ENCODE measurements at places on chromosomes 6 and 20.

GRCh38 chr6:11785774-11786579, 7.4 kb upstream of the ADTRP start:
- DNase-seq, result no peak

DNA sequence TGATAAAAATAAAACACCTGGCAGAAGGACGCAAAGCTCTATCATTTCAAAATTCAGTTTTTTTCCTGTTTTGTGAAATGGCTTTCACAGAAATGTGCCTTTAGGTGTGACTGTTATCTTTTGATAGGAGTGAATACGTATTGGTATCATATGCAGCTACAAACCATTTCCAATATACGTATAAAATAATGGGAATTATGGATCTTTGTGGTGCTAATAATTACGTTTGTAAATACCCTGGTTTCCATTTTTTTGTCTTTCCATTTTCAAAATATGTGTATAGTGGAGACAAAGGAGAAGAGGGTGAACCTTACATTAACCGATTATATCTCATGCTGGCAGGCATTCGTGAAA, 108.7 kb upstream of the GMDS start:
- DNase-seq, result no peak

DNA sequence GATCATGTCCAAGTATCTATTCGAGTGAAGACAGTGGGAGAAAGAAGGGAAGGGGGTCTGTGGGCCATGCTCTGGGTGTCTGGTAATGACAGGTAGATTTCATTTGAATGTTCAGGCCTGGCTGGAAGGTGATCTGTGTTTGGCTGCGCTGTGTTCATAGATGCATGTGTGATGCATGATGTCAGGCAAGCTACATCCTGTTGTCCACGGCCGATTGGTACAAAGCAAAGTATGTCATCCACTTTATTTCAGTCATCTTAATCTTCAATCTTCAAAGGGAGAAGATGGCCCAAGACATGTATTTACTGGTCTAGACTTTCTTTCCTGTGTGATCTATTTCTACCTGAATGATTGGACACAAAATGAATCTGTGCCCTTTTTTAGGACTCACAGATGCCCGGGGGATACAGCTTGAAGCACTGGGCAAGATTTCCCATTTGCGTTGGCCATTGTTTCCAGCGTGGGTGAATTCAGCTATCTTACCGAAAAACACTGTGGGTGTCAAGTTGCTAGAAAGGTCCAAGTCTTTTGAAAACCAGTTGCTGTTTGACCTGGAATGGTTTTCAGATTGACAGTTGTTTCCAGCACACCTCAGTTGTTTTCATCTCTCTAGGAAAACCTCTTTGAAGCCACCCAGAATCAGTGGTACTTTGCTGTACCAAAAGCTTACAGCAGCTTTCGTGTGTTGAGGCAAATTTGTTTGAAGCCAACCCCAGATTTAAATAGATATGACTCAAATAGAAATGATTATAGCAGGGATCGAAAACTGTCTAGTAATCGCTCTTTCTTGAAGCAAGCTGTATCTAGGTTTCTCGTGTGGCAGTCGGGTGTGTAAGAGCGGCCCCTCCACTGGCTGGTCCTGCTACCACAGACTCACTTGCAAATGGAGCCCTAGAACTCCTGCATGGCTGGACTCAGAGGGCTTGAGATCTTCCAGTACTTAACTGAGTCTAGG, 27.2 kb downstream of the DUSP22 start:
- DNase-seq, result no peak

- DNase-seq, result no peak
These were observed 84.3 kb downstream of the MOXD1 start for GRCh38 chr6:132316970-132317369.

DNA sequence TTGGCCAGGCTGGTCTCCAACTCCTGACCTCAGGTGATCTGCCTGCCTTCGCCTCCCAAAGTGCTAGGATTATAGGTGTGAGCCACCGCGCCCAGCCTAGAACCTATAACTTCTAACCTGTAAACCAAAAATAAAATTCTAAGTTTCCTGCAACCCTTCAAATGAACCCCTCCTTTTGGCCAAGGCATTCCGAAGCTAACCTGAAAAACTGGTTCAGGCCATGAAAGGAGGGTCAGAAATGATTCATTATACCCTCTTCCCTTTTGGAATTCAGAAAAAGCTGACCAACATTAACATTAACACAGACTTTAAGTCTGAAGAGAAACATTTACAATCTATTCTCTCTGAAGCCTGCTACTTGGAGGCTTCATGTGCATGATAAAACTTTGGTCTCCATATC, 165.1 kb downstream of the TINAG start:
- no peak for DNase-seq

- no peak for DNase-seq
These were observed 126.1 kb upstream of the RPS6KA2 start for GRCh38 chr6:166752928-166753721.

- DNase-seq, result no peak
These were observed 125.6 kb downstream of the MAFB start for GRCh38 chr20:40563296-40563950.

DNA sequence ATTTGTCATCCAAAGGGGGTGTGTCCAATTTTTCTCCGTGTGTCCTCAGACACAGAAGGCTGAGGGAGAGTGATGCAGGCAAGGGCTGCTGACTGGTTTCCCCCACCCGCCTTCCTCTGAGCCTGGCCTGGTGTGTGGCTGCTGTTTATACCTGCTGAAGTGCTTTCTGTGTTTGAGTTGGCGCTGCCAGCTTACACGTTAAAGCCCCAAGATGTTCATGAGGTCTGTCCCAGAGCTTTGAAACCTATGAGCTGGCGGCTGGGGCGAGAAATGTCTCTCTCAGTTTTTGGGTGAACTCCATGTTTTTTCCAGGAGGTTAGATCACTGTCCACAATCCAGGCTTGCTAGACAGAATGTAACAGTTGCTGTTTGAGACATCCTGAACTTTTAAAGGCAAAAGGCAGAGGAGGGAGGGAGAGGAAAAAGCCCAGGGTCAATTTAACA, 69.0 kb upstream of the CCN2 start:
- DNase-seq, result no peak

DNA sequence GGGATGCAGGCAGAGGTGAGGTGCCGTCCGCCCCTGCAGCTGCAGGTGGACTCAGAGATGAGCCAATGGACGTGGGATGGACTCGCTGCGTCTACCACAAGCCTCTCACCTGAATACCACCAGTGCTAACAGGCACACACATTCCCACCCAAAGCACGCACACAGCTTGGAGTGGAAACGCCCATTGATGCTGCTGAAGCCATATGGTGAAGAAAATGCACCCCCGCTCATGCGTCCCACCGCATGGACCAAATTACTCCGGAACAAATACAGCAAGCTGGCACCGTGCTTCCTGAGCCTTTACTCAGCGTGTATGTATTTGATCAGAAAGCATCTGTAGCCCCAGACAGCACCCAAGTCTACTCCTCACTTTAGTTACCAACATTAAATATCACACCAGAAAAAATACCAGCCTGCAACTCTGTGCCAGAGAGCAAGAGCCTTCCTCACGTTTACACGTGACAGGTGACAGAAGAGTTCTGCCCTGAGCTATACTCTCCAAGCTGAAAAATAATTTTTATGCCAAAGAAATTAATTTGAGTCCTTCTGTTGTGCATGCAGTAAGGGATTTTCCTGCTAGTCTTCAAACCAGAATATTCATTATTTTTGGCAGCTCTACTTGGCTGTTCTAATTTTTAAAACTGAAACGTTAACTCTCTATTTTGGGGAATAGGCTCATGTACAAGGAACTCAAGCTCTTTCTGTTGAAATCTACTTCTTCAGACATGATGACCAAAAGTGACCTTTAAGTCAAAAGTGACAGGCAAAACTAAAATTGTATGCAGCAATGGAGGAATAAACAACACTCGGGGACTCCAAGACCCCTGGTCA, 58.2 kb upstream of the SYNDIG1 start:
- DNase-seq, result no peak

- no peak for DNase-seq
These were observed 27.1 kb downstream of the CDS2 start for GRCh38 chr20:5153612-5154542.

- DNase-seq, result no peak
These were observed 42.8 kb upstream of the PLCG1 start for GRCh38 chr20:41094353-41095055.

GRCh38 chr6:158041370-158041769, 59.7 kb downstream of the SYNJ2 start:
- no peak for DNase-seq

DNA sequence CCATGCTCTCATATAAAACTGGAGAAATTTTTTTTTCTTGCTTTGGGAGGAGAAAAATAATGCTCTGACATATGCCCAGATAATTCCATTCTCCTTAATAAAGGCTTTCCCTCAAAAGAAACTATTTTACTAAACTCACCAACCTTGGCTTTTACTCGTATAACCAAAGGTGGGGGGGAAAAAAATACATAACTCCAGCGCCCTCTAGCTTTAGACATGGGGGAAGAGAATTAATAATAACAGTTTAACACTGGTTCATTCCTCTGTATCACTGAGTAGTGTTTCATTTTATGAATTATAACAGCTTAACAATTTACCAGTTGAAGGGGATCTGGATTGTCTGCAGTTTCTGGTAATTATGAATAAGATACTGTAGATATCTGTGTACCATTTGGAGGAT, 1226.1 kb downstream of the GRIK2 start:
- DNase-seq, result no peak

- no peak for DNase-seq
These were observed 34.6 kb downstream of the C6orf52 start for GRCh38 chr6:10659699-10660348.

GRCh38 chr6:52575502-52575892, 1.4 kb downstream of the TRAM2 start:
- DNase-seq, result no peak

DNA sequence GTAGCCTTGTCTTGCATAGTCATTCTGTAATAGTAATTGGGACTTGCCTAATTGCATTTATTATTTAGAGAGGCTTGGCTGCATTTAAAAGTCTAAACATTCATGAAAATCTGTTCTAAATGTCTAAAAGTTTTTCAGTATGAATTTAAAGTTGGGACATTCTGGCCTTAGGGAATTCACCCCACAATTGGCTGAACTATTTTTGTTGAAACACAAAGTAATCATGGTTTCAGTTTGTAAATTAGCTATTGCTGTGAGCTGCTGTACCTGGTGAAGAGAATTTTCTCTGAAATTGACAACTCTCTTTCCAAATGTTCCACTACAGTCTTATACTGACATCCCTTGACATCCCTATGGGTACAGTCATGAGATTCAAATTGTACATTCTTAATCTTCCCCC, 253.0 kb downstream of the FARS2 start:
- DNase-seq, result no peak

GRCh38 chr6:162862462-162862861, 134.7 kb downstream of the PACRG start:
- no peak for DNase-seq

- DNase-seq, result no peak
These were observed 20.3 kb downstream of the MUCL3 start for GRCh38 chr6:30960907-30961673.

DNA sequence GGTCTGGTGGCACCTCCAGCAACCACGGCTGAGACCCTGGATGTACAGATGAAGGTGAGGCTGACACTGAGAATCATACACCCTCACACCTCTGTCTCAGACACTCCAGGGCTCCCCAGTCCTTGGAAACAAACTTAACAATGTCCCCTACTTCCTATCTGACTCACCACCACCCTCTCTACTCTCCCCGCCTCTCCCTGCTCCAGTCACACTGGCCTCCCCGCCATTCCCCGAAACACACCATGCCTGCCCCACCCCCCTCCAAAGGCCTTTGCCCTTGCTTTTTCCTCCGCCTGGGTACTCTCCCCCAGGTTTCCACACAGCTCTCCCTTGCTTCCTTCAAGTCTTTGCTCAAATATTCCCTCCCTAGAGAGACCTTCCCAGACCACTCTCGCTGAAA, 16.3 kb downstream of the BPI start:
- no peak for DNase-seq

DNA sequence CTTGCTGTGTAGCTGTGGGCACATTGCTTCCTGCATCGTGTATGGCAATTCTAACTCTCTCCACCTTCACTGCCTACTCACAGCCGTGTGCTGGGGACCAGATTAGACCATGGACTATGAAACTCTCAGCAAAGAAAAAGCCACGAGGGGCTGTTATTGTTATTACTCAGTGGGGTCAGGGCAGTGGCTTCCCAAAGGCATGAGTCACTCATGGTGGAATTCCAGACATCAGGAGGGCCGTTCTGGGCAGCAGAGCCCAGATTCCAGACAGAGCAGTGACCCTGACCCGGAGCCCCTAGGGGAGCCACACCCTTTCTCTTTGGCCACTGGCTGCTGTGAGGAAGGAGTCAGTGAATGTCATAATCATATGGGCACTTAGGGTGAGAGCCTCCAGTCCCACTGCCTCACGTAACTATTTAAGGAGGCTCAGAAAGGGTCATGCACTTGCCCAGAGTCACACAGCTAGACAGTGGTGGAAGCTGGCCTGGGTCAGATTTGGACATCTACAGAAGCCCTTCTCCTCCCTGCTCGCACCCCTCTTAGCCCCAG, 22.2 kb upstream of the CCN5 start:
- no peak for DNase-seq

DNA sequence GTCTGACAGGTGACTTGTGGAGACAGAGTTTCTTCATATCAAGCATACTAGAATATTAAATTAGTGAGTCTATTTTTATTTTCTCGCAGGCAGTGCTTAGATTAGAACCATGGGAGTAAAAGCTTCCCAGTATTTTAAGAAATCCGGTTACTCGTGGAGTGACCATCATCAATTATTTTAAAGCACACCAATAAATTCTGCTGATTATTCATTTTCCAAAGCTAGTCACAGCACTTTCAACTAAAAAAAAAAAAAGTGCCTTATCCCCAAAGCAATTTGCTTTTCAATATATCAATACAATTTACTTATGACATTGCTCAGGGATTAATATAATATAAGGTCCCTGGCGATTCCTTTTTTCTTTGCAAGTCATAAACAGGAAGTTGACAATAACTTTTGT, 26.3 kb upstream of the OLIG3 start:
- no peak for DNase-seq

- DNase-seq, result no peak
These were observed 29.9 kb downstream of the UBE2V1 start for GRCh38 chr20:50083034-50083433.

DNA sequence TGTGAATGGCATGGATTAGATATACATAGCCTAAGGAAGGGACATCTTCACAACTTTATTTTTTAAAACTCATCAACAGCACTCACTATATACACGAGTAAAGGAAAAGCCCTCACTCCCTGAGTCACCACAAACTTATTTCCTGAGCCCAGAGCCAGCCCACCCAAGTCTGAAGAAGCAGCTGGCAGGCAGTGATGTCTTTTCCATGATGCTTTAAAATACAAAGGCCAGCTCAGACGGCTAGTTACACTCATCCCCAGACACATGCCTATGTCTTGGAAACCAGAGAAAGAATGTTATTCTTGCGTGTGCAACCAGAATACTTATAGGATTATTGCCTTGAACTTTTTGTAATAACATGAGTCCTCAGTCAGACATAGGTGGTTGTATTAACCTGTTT, 114.4 kb downstream of the ADGRG6 start:
- DNase-seq, result no peak

DNA sequence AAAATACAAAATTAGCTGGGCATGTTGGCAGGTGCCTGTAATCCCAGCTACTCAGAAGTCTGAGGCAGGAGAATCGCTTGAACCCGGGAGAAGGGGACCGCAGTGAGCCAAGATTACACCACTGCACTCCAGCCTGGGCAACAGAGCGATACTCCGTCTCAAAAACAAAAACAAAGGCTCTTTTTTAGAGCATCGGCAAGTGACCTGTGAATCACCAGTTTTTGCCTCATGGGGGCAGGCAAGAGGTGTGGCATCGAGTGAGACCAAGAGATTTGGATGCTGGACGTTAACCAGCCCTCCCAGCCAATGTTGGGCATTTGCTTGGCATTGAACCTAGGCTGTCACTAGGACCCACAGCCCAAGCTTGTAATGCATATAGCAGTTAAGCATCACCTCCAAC, 14.6 kb upstream of the CDK5RAP1 start:
- no peak for DNase-seq

All from iPS DF 6.9 (cell line).